ENCODE measurements at places on chromosomes 16 and 17. TPM values are rescaled to one million over a fixed set of nuclear protein-coding genes. Genes with fewer than 3 reads are reported as not detected.

Gene TP53TG3F
- total RNA-seq: not detected

Gene KRT31
- total RNA-seq: not detected

Gene TRPV3
- total RNA-seq: 1.0 TPM

Gene GAST
- not detected for total RNA-seq

Gene USP31
- total RNA-seq: 21.6 TPM

Gene UTS2R
- total RNA-seq: 0.51 TPM

Gene RSAD1
- 35.4 TPM for total RNA-seq

Gene CORO6
- 128 TPM for total RNA-seq

Gene CCL2
- total RNA-seq: 42.3 TPM

Gene CAPNS2
- total RNA-seq: 0.57 TPM

Gene HBA1
- 780 TPM for total RNA-seq

Gene VMO1
- total RNA-seq: 0.97 TPM

Gene SEZ6L2
- total RNA-seq: 1.2 TPM

Gene ZNF423
- 8.6 TPM for total RNA-seq

Measured in cardiac septum (tissue), 1 donor.